Activated naive CD8-positive, alpha-beta T cell treated with anti-CD3 and anti-CD28 coated beads, Interleukin-2, amount 10 ng/mL, durations not matched to agents 7 days and 5 days (primary cell): ENCODE measurements at places on chromosomes 6 and 20. TPM values are rescaled to one million over a fixed set of nuclear protein-coding genes. Genes with fewer than 3 reads are reported as not detected.

DNA sequence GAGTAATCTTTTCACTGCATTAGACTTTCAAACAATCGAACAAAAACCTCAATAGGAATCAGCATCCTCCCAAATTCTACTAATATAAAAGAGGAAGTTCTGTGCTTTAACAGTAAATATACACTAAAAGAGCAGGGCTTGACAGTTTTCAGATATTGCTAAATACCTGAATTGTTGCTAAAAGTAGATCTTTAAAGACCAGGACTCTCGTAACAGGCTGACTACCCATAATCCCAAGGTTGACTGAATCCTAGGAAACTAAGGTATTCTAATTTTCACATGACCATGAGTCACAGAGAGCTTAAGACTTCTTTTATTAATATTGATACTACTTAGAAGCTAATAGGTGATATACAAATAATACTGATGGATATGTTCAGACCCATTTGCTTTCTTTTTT, 10.1 kb downstream of the CD164 start:
- no peaks in the 10 kb centered on the region for H3K27me3 ChIP-seq
- DNase-seq, result no peak
- no peak overlapping the region for H3K27ac ChIP-seq
- H3K4me1 ChIP-seq, result peaks cover 46% of the 10 kb centered on the region
- H3K36me3 ChIP-seq, result peaks cover 48% of the 10 kb centered on the region
- no peak overlapping the region for H3K4me3 ChIP-seq

DNA sequence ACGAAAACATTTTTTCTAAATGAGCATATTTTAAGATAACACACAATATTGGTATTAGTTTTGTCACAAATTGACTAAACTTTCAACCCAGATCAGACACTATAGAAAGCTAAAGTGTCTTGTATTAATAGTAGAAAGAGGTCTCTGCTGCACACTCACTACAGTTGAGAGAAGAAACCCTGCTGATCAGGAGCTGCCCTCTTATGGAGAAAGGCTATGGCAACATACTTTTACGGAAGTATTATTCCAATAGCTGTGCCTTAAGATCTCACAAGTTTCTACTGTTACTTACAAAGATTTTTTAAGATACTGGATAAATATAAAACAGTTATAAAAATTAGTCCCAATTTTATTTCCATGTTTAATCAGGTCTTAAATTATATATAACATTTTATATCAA, 155.7 kb downstream of the RIMS1 start:
- no peaks in the 10 kb centered on the region for H3K27me3 ChIP-seq
- H3K4me3 ChIP-seq, result no peak overlapping the region
- no peaks in the 10 kb centered on the region for H3K36me3 ChIP-seq
- H3K27ac ChIP-seq, result no peak overlapping the region
- H3K4me1 ChIP-seq, result no peaks in the 10 kb centered on the region

GRCh38 chr6:112911959-112912358, 564.8 kb downstream of the RFPL4B start:
- DNase-seq, result no peak
- no peaks in the 10 kb centered on the region for H3K4me1 ChIP-seq
- H3K27me3 ChIP-seq, result no peaks in the 10 kb centered on the region
- H3K36me3 ChIP-seq, result no peaks in the 10 kb centered on the region

- H3K27me3 ChIP-seq, result no peaks in the 10 kb centered on the region
- no peak for DNase-seq
- peak overlapping the region; percentile 97 for H3K4me3 ChIP-seq
- H3K4me1 ChIP-seq, result peaks cover 42% of the 10 kb centered on the region
- H3K27ac ChIP-seq, result peak overlapping the region; percentile 94
These were observed 1.5 kb downstream of the DEK start for GRCh38 chr6:18262702-18263417.

GRCh38 chr20:22910287-22910852, 124.7 kb upstream of the SSTR4 start:
- no peak overlapping the region for H3K27ac ChIP-seq
- no peaks in the 10 kb centered on the region for H3K36me3 ChIP-seq
- no peak for DNase-seq
- H3K4me1 ChIP-seq, result no peaks in the 10 kb centered on the region
- no peak overlapping the region for H3K4me3 ChIP-seq
- H3K27me3 ChIP-seq, result peaks cover 2% of the 10 kb centered on the region

DNA sequence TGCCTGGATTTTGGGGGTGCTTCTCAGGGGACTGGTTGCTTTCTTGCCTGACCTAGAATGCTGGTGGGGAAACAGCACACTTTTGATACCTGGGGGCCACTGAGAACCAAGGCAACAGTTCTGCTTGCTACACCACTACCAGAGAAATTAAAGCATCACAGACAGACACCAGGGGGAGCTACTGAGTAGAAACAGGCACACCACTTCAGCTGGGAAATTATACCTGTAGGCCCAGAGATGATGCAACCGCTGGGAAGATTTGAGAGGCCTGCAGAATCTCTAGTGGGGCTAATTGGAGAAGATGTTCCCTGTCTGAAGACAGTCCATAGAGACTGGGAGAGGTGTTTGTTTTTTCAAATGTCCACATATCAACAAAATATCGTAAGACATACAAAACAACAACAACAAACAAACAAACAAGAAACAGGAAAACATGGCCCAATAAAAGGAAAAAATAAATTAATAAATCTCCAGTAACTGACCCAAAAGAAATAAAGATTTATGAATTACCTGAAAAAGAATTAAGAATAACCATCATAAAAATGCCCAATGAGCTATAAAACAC, 129.4 kb upstream of the RIN2 start:
- DNase-seq, result no peak
- H3K4me3 ChIP-seq, result no peak overlapping the region
- no peak overlapping the region for H3K27ac ChIP-seq
- peaks cover 2% of the 10 kb centered on the region for H3K27me3 ChIP-seq
- no peaks in the 10 kb centered on the region for H3K36me3 ChIP-seq

DNA sequence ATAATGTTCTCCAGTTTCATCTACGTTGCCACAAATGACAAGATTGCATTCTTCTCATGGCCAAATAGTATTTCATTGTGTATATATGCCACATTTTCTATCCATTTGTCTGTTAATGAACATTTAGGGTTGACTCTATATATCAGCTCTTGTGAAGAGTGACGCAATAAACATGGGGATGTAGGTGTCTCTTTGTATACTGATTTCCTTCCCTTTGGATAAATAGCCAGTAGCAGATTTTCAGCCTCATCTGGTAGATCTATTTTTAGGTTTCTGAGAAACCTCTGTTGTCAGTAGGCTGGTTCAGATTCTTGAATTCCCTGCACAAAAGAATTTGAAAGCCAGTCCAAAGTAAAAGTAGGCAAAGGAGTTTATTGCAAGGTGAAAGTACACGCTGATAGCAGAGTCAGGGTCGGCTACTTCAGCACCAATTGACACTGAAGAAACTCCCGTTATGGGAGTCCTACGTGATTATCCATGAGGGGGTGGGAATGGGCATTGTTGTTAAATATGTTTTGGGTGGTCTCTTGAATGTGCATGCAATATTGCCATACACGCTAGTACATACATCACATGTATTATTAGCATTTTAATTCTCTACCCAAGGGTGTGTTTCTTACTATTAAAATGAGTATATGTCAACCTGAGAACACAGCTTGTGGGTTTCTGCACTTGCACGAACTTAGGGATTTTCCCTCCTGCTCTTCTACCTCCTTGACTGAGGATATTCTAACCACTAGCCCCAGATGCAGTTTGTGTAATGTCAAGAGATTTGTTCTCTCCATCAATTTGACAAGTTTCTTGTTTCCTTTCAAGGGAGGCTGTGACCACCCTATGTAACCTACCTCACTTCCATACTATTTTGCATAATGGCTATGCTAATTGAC, 14.4 kb upstream of the SLC17A2 start:
- no peak for DNase-seq
- peaks cover 17% of the 10 kb centered on the region for H3K4me1 ChIP-seq
- no peak overlapping the region for H3K4me3 ChIP-seq
- no peak overlapping the region for H3K27ac ChIP-seq
- peaks cover 3% of the 10 kb centered on the region for H3K36me3 ChIP-seq

DNA sequence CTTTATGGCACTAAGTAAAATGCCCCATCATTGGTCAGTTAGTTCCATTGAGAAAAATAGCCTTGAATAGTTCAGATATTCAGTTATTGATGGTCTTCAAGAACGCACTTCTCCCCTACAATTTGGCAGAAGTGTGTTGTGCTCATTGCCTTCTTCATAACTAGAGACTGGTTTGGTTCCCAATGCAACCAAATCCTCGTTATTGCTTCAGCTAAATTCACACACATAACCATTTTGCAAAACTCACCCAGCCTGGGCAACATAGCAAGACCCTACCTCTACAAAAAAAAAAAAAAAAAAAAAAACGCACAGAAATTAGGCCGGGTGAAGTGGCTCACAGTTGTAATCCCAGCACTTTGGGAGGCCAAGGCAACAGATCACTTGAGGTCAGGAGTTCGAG, 32.1 kb downstream of the ZNF217 start:
- peaks cover 4% of the 10 kb centered on the region for H3K4me1 ChIP-seq
- H3K27me3 ChIP-seq, result no peaks in the 10 kb centered on the region
- H3K36me3 ChIP-seq, result peaks cover 29% of the 10 kb centered on the region
- H3K4me3 ChIP-seq, result no peak overlapping the region
- H3K27ac ChIP-seq, result no peak overlapping the region
- DNase-seq, result no peak

- no peaks in the 10 kb centered on the region for H3K4me1 ChIP-seq
- H3K27ac ChIP-seq, result no peak overlapping the region
- no peaks in the 10 kb centered on the region for H3K36me3 ChIP-seq
- DNase-seq, result no peak
- no peak overlapping the region for H3K4me3 ChIP-seq
- peaks cover 2% of the 10 kb centered on the region for H3K27me3 ChIP-seq
These were observed 59.5 kb upstream of the BMP2 start for GRCh38 chr20:6708010-6708409.

GRCh38 chr6:170025935-170026750, 264.7 kb downstream of the DLL1 start:
- DNase-seq, result peak; percentile 23
- H3K4me3 ChIP-seq, result no peak overlapping the region
- H3K27me3 ChIP-seq, result peaks cover 5% of the 10 kb centered on the region
- H3K4me1 ChIP-seq, result peaks cover 2% of the 10 kb centered on the region

Gene SYTL3
- total RNA-seq, result 65.3 TPM

Gene TRIM10
- not detected for total RNA-seq

Gene TSPO2
- not detected for total RNA-seq

Gene CST2
- total RNA-seq, result not detected

Gene FAM83C
- total RNA-seq, result not detected

Gene ARFGEF3
- 0.30 TPM for total RNA-seq

Gene RFX6
- total RNA-seq, result not detected

Gene NOTCH4
- 0.67 TPM for total RNA-seq
